ENCODE measurements at places on chromosomes 13 and 19. TPM values are rescaled to one million over a fixed set of nuclear protein-coding genes. Genes with fewer than 3 reads are reported as not detected.

DNA sequence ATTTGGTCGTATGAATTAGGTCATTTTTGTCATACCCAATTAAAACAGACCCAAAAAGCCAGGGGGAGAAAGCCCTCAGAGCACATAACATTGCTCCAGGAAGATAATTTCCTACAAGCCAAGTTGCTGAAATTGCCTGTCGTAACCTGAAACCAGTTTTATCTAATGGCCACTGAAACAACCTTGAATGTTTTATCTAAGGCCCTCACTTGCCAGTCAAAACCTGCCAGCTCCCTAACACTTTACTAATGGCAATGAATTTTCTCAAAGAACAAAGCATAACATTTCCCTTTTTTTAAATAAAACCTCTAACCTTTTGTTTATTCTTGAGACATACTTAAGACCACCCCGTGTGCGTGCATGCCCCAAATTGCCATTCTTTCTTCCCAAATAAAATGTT is 496.2 kb upstream of the KLHL1 start:
- H3K36me3 ChIP-seq, result no peaks in the 10 kb centered on the region
- no peaks in the 10 kb centered on the region for H3K27me3 ChIP-seq
- H3K27ac ChIP-seq, result no peak overlapping the region
- DNase-seq, result no peak

DNA sequence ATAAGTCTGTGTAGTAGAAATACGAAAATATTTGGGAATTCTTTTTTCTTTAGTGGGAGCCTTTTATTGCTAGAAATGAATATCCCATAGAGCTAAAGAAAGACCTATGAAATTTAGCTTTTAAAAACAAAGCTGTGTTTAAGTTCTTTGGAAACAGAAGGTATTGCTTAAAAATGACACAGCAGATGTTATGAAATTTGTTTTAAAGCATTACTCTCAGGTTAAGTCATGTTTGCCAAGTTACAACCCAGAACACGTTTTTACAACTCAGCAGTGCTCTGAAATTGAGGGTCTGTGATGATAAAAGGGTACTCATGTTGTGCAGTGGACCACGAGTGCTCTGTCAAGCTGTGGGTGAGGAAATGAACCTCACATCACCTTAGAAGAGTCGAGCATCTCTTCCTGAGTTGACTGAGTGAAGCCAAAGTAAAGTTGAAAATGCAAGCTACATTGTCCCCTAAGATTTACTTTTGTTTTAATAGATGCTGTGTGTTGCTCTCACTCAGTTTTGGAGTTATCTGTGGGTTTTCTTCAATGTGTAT is 161.1 kb downstream of the SHISA2 start:
- no peak for DNase-seq
- H3K27ac ChIP-seq, result no peak overlapping the region
- peaks cover 41% of the 10 kb centered on the region for H3K4me1 ChIP-seq
- no peak overlapping the region for H3K4me3 ChIP-seq
- no peaks in the 10 kb centered on the region for H3K36me3 ChIP-seq

GRCh38 chr13:95524264-95524901 is 28.1 kb upstream of the CLDN10 start:
- no peaks in the 10 kb centered on the region for H3K36me3 ChIP-seq
- no peak overlapping the region for H3K4me3 ChIP-seq
- DNase-seq, result no peak
- no peak overlapping the region for H3K27ac ChIP-seq
- no peaks in the 10 kb centered on the region for H3K4me1 ChIP-seq
- peaks cover 25% of the 10 kb centered on the region for H3K27me3 ChIP-seq

DNA sequence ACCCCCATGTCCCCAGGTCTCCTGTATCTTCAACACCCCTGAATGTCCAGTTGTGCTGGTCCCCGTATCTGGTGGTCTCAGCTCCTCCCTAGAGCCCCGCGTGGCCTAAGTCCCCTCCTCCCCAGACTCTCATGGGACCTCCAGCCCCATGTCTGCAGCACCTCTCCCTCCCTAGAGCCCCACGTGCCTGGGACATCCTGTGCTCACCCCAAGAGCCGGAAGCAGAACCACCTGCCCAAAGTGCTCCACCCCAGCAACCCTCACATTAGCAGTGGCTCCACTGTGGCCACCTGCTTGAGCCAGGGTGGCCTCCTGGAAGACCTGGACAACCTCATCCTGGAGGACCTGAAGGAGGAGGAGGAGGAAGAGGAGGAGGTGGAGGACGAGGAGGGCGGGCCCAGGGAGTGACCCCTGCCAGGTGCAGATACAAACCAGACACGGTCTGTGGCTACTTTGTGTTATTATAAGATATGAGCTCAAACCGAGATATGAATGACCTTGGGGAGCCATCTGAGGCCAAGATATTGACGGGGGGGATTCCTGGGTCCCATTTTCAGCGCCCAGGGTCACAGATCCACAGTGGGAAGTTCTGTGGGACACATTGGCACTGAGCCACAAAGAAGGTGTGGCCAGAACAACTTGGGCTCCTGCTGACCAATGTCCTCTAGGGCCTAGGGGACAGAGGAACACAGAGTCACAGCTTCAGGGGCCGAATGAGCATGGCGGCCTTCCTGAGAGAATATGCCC is 6.0 kb downstream of the SHFL start:
- H3K27ac ChIP-seq, result no peak overlapping the region
- no peak for DNase-seq
- H3K4me3 ChIP-seq, result no peak overlapping the region

DNA sequence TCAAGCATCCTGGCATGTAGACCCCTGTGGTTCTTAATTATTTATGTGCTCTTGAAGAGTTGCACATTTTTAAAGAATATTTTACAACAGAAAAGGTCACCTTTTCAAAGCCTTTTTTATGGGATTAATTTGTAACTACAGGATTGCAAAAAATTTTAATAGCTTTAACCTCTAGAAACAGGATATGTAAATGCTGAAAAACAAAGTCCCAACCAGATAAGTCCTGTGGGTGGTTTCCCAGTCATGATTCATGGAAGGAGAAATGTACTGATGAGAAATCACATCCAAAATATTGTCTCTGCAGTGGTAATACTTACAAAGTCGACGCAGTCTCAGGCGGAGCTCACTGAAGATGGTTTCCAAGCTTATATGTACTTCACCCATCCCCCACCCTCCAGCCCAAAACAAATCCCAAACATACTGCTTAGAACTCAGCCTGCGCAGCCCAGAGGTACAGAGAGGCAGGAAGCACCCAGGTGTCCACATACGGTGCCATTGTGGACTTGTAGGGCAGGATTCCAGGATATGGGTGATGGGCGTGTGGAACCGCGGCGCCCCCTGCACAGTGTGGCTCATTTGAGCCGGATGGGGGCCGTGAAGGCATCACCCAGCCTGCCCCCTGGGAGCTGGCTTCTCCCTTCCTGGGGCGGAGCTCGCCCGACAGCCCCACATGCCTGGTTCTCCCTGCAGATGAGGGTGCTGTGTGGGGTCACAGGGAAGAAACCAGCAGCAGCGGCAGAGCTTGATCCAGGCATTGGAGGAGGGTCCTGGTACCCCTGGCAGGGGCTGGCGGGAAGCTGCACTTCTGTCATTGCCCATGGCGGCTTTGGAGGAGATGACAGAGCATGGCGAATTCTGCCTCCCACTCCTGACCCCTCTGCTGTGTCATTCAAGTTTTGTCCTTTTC is 101.2 kb downstream of the ATP11A start:
- no peak overlapping the region for H3K4me3 ChIP-seq
- H3K27me3 ChIP-seq, result no peaks in the 10 kb centered on the region
- no peak for DNase-seq
- H3K4me1 ChIP-seq, result peaks cover 19% of the 10 kb centered on the region

GRCh38 chr19:30076101-30076551 is 134.1 kb downstream of the URI1 start:
- H3K27ac ChIP-seq, result no peak overlapping the region
- H3K4me1 ChIP-seq, result no peaks in the 10 kb centered on the region
- no peaks in the 10 kb centered on the region for H3K36me3 ChIP-seq

GRCh38 chr19:52898101-52898500 is 666 bp upstream of the ZNF320 start:
- H3K4me3 ChIP-seq, result peak overlapping the region; percentile 84
- DNase-seq, result no peak
- no peaks in the 10 kb centered on the region for H3K27me3 ChIP-seq
- peak overlapping the region; percentile 89 for H3K27ac ChIP-seq

DNA sequence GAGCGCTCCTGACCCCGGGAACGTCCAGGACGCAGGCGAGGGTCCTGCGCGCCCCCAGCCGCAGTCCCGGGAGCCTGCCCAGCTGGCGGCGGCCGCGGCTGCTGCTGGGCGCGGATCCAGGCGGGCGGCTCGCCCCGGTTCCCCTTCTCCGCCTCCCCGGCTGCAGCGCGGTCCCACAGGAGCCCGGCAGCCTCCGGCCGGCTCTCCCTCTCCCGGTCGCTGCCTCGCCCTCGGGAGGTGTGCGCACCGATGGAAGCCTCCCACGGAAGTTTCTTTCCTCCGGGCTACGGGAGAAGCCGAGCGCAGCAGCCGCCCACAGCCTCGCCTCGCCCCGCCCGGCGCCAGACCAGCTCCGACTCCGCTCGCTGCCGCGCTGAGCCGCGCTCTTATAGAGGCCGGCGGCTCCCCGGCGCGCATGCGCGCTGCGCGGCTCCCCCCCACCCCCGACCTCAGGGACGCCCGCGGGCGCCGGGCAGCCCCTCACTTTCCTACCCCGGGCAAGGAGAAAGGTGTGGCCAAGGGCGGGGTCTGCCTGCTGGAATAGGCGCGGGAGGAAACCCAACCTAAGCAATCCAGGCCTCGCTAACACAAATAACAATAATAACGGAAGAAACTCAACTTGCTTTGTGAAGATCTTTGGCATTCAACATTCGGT is at the start of gene SHISA2:
Gene SHISA2, minus strand, starts transcription at position 360 of the 655 bp plus-strand sequence. CDS start 1,041 bp downstream, outside the sequence.
- H3K27me3 ChIP-seq, result peaks cover 15% of the 10 kb centered on the region
- peaks cover 19% of the 10 kb centered on the region for H3K4me1 ChIP-seq
- peak; percentile 34 for DNase-seq
- no peak within 1 kb of the TSS for H3K27ac ChIP-seq
- no peaks in the 10 kb centered on the region for H3K36me3 ChIP-seq

- H3K4me1 ChIP-seq, result no peaks in the 10 kb centered on the region
- H3K27ac ChIP-seq, result no peak overlapping the region
- H3K4me3 ChIP-seq, result no peak overlapping the region
- no peaks in the 10 kb centered on the region for H3K36me3 ChIP-seq
- DNase-seq, result no peak
- peaks cover 22% of the 10 kb centered on the region for H3K27me3 ChIP-seq
These were observed 78.8 kb downstream of the MZT1 start for GRCh38 chr13:72648513-72649065.

DNA sequence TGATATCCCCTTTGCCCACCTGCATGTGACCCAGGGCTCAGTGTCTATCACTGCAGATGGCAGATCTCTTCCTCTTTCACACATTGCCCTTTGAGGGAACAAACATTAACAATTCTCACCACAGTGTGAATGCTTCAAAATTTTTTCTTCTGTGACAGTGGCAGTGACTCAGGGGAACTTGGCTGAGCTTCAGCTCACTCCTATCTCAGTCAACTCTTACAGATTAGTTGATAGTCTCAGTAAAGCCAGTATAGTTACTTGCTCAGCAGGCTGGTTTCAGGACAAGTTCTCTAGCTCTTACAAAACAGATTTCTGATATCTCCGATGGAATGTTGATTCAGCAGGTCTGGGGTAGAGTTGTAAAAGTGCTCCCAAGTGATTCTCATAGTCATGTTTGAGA is 166.9 kb downstream of the DLEU7 start:
- H3K27me3 ChIP-seq, result no peaks in the 10 kb centered on the region
- no peak overlapping the region for H3K27ac ChIP-seq
- DNase-seq, result no peak
- H3K4me1 ChIP-seq, result no peaks in the 10 kb centered on the region
- no peak overlapping the region for H3K4me3 ChIP-seq

DNA sequence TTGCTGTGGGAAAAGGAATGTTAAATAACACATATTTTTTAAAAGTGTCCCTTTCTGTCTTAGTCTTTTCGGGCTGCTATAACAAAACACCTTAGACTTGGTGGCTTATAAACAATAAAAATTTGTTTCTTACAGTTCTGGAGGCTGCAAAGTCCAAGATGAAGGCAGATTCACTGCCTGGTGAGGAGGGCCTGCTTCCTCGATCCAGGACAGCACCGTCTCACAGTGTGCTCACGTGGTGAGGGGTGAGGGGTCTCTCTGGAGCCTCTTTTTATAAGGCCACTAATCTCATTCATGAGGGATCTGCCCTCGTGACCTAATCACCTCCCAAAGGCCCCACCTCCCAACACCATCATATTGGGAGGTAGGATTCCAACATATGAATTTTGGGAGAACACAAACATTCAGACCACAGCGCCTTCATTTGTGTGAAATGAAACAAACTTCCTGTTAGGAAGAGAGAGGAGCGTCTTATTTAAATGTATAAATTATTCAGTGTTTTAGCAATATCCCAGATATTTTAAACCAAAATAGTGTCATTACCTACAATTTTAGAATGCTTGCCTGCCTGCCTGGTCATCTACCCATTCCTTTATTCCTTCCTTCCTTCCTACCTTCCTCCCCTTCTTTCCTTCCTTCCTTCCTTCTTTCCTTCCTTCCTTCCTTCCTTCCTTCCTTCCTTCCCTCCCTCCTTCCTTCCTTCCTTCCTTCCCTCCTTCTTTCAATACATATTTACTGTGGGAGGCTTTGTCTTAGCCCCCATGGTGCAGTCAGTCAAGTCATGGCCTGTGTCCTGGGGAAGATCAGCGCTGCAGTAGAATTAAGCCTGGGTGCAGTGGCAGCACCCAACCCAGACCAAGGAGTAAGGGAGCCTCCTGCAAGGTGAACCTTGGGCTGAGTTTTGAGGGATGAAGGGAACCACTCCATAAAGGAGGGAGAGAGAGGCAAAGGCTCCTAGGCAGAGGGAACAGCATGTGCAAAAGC is 84.2 kb downstream of the TEX26 start:
- no peak for DNase-seq
- H3K4me1 ChIP-seq, result no peaks in the 10 kb centered on the region
- H3K27ac ChIP-seq, result no peak overlapping the region
- H3K27me3 ChIP-seq, result peaks cover 14% of the 10 kb centered on the region
- no peaks in the 10 kb centered on the region for H3K36me3 ChIP-seq

- peaks cover 36% of the 10 kb centered on the region for H3K27me3 ChIP-seq
- H3K36me3 ChIP-seq, result no peaks in the 10 kb centered on the region
- no peak for DNase-seq
These were observed 1.4 kb downstream of the NPAS1 start for GRCh38 chr19:47020992-47021496.

- H3K27me3 ChIP-seq, result peaks cover 2% of the 10 kb centered on the region
- H3K4me1 ChIP-seq, result peaks cover 11% of the 10 kb centered on the region
- H3K36me3 ChIP-seq, result peaks cover 14% of the 10 kb centered on the region
- H3K27ac ChIP-seq, result no peak overlapping the region
These were observed 755 bp upstream of the ZNF726 start for GRCh38 chr19:23913931-23914330.

GRCh38 chr13:63086286-63086685 is 1670.6 kb upstream of the PCDH20 start:
- no peaks in the 10 kb centered on the region for H3K27me3 ChIP-seq
- H3K27ac ChIP-seq, result no peak overlapping the region

The A1BG gene
- 7.4 TPM for total RNA-seq

The PEX11G gene
- total RNA-seq, result 0.86 TPM

The ZNF569 gene
- total RNA-seq, result 10.6 TPM

The ZNF442 gene
- total RNA-seq, result 2.4 TPM

The ZNF793 gene
- 3.9 TPM for total RNA-seq

The MIR17HG gene
- total RNA-seq, result 12.9 TPM

The DPF1 gene
- total RNA-seq, result 0.77 TPM

The GRIK5 gene
- total RNA-seq, result 1.9 TPM

The SYT5 gene
- total RNA-seq, result not detected

All from activated naive CD4-positive, alpha-beta T cell treated with anti-CD3 and anti-CD28 coated beads for 36 hours (primary cell).